Fibroblast of skin of back (primary cell): ENCODE measurements at places on chromosomes 1 and 21.

- peak; percentile 84 for DNase-seq
Measured at GRCh38 chr1:65812065-65812464, 19.4 kb downstream of the PDE4B start.

- peak; percentile 26 for DNase-seq
Measured at GRCh38 chr21:37983336-37984095, 67.3 kb upstream of the KCNJ6 start.

DNA sequence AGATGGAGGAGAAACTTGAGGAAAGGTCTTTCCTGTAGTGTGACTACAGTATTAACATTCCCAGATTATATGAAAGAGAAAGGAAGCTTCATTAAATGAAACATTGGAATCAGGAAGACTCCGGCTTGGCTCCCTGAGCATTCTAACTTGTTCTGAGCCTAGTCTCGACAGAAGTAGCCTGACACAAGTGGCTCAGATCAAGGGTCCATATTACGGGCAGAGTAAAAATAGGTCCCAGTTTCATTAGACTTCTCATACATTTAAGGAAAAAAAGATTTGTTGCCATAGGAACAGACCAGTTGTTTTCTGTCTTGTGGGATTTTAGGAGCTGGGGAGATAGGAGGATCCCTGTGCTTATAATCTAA, 12.8 kb downstream of the SMAP2 start:
- DNase-seq: no peak

DNA sequence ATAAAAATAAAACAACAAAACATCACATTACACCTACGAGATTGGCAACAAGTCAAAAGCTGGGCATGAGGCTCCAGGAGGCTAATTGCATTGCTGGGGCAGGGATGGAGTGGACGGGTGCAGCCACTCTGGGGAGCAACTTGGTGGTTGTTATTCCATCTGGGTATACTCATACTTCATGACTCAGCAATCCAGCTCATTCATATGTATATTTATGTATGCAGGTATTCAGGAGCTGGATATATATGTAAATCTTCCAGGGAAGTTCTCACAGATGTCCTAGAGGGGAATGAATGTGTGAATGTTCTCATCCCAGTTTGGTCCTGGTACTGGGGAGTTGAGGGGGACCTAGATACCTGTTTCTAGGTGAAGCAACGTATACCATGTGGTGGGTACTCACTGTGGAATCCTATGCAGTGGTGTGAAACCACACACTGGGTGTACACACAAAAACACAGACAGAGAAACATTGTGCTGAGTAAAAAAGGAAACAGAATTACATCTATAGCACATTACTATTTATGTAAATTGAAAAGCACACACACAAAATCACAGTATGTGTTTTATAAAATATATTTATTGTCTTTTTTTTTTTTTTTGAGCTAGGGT, 79.7 kb upstream of the RAB4A start:
- DNase-seq: peak; percentile 41

GRCh38 chr1:20602851-20603450, 14.1 kb downstream of the CDA start:
- DNase-seq: no peak

DNA sequence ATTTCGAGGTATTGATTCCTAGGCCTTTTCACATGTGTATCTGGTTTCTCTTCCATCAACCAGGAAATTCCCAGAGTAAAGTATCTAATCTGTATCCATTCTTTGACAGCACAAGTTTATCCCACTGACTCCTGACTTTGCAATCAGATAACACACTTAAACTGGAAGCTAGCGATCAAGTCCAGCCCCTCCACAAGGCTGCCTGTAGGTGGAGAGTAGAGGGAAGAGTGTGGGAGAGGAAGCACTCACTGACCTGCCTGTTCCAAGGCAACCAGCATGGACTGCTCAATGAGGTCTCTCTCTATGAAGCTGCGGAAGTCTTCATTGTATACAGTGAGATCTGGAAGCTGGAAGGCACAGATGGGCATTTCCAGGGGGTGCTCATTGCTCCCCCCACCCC, 30.4 kb upstream of the MTMR11 start:
- no peak for DNase-seq

DNA sequence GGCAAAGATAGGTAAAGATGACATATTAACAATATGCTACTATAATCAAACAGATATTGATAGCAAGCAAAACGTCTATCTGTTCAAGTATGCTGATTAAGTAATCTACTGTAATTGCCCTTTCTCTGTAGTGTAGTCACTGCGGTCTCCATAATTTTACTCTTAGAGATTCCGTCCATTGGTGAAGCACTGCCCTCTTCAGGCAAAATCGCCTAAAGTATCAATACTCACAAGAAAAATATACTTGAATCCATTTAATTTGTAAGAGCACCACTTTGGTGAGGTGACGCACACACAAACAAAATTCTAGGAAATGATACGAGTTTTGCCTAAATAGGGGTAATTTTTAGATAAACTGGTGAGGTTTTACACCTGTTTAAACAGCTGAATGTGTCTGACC, 434.6 kb upstream of the CHRM3 start:
- DNase-seq: peak; percentile 30

DNA sequence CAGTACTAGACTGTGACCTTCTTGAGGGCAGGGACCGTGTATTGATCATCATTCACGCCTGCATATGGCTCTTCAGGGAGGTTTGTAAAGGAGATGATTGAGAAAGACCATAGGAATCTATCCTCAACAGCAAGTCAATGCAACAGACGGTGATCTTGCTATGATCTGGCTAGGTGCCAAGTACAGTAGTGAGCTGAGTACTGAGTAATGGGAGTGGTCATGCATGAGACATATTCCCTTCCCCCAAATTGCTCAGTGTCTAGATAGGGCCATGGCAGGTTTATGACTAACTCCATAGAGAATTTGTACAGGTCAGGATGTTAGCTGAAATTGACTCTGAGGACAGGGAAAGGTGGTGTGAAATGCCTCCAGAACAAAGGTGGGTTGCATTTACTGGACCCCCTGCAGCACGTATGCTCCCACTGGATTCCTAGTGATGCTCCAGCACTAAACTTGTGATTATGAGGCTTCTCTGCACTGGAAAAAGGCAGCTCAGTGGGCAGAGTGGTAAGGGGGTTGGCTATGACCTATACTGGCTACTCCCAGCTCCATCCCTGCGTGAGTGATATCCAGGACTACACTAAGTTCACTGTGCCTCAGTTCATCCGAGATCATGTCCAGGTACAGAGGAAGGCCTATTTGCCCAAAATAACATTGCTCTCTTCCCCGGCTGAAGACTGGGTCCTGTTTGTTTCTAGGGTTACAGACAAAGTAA, 37.2 kb downstream of the KCNJ6 start:
- DNase-seq: peak; percentile 84

DNA sequence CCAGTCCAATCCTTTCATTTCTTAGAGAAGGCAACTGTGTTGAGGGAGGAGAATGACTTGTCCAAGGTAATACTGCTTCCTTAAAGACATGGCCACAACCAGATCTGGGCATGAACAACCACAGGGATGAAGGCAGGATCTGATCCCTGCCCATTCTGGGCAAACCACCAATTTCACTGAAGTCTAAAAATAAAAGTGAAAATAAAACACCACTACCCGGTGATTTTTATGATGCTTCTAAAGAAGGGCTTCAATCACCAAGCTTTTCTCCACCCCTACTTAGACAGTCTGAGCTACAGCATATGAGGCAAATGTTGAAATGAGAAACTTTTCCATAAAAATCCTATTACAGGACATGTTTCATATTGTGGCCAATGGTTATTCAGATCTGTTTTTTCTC, 133.0 kb downstream of the PTPN14 start:
- peak; percentile 37 for DNase-seq

- DNase-seq: no peak
Measured at GRCh38 chr1:83995649-83996048, 3.3 kb downstream of the TTLL7 start.

DNA sequence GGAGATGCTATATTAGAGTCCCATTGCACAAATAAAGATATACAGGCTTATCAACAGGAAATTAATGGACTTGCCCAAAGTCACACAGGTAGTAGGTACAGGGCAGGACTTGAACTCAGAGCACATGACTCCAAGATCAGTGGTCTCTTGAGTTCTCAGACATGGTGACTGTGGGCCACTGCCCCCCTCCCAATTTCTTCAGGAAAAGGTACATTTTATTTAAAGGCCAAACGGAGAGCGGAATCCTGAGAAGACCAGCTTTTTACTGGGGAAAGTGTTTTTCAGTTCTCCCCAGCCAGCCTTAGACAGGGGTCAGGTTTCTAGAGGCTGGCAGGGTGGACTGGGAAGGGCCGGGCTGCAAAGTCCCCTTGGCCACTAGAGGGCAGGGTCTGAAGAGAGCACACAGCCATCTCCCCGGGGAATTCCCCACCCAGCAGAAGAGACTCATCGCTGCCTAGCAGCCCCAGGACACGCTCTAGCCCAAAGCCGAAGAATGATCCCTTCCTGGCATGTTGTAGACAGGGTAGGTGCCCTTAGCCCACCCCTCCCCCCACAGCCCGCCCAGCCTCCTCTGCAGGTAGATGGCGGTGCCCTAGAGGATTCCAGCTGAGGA, 29.7 kb downstream of the ACP6 start:
- peak; percentile 78 for DNase-seq

- no peak for DNase-seq
Measured at GRCh38 chr1:223662943-223663342, 2.6 kb downstream of the CAPN8 start.

GRCh38 chr1:157956732-157957131, 36.7 kb upstream of the KIRREL1 start:
- DNase-seq: no peak

- DNase-seq: no peak
Measured at GRCh38 chr1:85681087-85681486, 27.1 kb downstream of the ZNHIT6 start.

- DNase-seq: no peak
Measured at GRCh38 chr1:164813776-164814175, 254.8 kb downstream of the PBX1 start.

- DNase-seq: peak; percentile 42
Measured at GRCh38 chr1:201605385-201606010, 66.6 kb downstream of the NAV1 start.

- DNase-seq: no peak
Measured at GRCh38 chr1:116325922-116326321, 47.1 kb upstream of the ATP1A1 start.

DNA sequence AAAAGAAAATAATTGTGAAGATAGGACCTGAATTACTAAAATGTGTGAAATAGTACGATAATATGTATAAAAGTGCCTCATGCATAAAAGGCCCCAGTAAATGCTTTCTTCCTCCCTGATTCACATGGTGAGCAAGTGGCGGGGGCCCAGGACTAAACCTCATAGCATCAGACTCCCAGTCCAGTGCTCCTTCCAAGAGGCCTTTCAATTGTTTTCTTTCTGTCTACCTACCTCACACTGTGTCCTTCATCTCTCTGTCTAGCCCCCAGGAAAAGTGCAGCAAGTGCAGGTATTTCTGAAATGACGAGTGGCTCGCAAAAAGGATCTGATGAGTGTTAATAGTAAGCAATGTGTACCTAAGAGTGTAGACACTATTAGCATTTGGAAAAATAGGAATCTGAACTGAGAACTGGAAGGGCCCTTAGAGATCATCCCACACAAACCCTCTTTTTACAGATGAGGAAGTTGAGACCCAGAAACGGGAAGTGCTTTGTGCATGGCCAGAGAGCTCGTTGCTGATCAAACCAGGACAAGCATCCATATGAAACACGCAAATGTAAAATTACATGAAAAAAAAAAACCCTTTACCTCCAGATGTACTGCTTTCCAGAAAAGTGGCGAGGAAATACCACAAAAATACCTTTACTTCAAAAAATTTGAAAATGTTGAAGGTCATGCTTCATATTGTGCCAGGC, 118.2 kb upstream of the HOOK1 start:
- no peak for DNase-seq

- no peak for DNase-seq
Measured at GRCh38 chr1:54347955-54348699, 58.1 kb downstream of the SSBP3 start.

DNA sequence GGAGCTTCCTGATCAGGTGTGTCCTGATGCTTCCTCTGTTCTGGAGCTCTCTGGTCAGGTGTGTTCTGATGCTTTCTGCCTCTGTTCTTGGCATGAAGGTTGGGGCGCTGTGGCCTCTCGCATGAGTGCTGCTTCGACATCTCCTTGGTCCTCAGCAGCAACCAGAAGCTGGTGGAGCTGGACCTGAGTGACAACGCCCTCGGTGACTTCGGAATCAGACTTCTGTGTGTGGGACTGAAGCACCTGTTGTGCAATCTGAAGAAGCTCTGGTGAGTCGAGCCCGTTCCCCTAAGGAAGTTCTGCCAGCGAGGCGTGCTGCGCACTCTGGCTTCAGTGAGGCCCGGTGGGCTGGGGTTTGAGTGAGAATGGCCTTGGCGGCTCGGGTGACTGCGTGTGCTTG, 18.0 kb downstream of the NLRP3 start:
- no peak for DNase-seq

- no peak for DNase-seq
Measured at GRCh38 chr1:227735539-227736285, 477 bp downstream of the SNAP47 start.

GRCh38 chr1:212712451-212713303, 13.0 kb upstream of the BATF3 start:
- peak; percentile 86 for DNase-seq

- no peak for DNase-seq
Measured at GRCh38 chr1:7209336-7209735, 424.1 kb downstream of the CAMTA1 start.

DNA sequence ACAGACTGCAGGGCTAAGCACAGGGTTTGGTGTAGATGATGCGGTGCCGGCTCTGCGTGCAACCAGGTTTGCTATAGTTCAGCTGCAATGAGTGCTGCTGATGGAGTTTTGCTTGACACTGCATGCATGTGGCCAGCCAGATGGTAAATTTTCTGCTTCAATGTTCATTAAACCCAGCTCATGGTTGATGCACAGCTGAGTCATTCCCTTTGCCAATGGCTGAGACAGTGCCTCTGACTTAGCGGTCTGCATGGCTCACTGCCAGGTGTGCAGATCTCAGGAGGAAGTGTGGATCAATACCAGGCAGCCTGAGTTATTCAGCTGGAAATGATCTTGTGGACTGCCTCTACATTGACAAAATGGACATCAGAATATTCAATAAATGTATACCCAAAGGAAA, 172.7 kb upstream of the ZP4 start:
- DNase-seq: peak; percentile 57

- DNase-seq: no peak
Measured at GRCh38 chr1:46206399-46206798, 3.3 kb downstream of the LURAP1 start.

GRCh38 chr1:225430301-225430700, 2.5 kb upstream of the LBR start:
- no peak for DNase-seq
